NCI-H69 (cell line): ENCODE measurements at places on chromosomes 6 and 20.

DNA sequence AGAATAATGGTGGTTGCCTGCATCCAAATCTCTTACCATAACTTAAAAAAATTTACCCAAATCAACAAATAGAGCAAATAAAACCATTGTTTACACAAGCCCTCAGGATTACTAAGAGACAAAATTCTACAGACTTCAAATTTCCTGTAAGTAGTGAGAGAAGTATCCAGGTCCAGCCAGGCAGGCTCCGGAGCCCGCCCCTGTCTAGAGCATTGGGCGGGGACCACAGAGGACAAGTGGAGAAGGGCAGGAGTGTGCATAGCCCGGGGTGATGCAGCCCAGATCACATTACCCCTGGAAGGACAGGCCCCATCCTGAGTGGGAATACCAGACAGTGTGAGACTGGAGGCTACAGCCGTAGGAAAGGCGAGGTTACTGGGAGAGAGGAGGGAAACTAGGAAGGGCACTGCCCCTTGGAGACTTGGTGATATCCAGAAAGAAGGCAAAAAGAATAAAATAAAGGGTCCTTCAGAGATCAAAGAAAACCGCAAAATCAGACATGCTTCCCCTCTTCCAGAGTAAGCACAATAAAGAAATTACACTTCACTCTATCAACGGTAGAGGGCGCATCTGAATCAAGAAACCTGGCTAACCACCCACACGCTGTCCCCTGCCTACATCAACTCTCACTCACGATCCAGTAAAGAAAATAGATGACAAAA lies 26.6 kb downstream of the RIN2 start:
- peak; percentile 88 for DNase-seq

DNA sequence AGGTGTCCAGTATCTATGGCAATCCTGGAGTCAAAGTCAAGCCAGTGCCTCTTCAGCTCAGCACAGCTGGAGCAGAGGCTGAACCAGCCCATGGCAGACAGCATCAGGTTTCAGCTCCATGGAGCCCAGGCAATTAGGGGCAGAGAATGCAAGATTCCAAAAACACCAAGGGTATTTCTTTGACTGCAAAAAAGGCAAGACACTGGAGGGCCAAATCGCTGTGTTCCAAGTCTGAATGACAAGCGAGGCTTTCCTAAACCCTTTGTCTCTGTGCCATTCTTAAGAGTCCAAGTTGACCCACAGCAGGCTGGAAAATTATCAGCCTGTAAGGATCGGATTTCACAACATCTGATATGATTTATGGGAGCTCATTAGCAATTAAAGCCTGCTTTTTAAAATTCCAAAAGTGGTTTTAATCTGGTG lies 49.7 kb upstream of the TGM3 start:
- peak; percentile 71 for DNase-seq

GRCh38 chr20:4006640-4007039 lies 8.7 kb downstream of the RNF24 start:
- peak; percentile 79 for DNase-seq

GRCh38 chr20:50374541-50375078 lies 135.6 kb upstream of the PTPN1 start:
- DNase-seq: no peak

DNA sequence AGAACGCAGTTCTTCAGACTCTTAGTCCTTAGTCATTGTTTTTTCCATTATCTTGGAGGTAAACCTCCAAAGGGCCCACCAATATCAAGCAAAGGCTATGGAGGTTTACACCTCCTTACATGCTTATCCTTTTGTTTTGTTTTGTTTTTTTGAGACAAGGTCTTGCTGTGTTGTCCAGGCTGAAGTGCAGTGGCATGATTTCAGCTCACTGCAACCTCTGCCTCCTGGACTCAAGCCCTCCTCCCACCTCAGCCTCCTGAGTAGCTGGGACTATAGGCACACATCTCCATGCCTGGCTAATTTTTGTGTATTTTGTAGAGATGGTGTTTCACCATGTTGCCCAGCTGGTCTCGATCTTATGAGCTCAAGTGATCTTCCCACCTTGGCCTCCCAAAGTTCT lies 26.3 kb downstream of the ADGRG6 start:
- DNase-seq: no peak

GRCh38 chr6:69164564-69165229 lies 529.6 kb downstream of the ADGRB3 start:
- DNase-seq: peak; percentile 57

DNA sequence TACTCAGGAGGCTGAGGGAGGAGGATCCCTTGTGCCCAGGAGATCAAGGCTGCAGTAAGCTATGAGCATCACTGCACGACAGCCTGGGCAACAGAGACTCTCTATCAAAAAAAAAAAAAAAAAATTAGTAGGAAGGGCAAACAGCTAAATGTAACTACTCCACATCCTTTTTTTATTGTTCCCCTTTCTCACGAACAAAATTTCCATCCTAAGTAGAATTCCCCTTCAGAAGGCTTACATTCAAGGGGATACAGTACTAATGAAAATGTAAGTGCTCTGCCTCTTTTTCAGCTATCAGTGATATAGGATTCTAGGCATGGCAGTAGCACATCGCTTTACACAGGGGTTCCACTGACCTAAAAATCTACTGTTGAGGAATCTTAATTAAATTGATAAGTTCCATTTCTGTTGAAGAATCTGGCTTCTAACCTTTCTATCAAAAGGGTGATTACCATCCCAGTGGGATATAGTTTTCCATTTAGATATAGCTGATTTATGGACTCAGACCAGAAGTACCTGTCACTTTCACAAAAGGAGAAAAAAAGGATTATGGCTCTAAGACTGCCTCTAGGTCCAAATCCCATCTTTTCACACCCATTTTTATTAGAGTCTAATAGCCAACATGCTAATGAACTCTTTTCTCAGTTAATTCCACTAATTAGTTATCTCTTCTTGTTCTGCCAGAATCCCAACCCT lies 2.6 kb downstream of the B4GALT5 start:
- DNase-seq: no peak

DNA sequence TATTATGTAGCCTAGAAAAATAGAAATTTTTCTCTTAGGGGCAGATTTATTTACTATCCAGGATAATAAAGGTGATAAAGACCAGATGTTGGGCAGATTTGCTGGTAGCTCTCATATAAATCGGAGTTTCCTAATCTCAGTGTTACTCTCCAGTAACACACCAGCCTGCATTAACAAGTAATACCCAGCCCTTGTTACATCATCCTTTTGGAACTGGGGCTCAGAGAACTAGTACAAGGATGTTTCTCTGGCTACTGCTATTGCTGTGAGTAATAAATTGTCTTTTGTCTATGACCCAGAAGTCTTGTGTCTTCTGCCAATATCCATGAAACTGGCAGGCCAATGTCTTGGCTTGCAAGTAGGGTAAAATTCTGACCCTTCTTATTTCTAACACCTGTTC lies 16.8 kb downstream of the TPD52L1 start:
- peak; percentile 31 for DNase-seq

DNA sequence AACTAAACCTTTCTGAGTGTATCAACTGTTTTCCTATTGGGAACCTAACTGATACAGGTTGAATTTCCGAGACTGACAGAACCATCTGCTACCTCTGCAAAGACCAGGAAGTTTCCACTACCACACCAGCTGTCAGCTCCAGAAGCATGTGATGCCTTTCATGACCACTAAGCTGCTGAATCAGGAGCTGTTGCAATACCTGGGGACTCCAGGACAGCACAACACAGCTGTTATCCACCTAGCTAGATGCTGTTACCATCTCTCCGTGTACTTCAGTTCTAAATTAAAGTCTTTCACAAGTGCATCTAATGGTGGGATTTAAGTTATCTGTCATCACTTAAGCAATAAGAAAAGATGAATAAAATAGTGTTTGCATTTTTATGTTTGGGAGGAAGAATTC lies 158.2 kb upstream of the IMPG1 start:
- peak; percentile 88 for DNase-seq

DNA sequence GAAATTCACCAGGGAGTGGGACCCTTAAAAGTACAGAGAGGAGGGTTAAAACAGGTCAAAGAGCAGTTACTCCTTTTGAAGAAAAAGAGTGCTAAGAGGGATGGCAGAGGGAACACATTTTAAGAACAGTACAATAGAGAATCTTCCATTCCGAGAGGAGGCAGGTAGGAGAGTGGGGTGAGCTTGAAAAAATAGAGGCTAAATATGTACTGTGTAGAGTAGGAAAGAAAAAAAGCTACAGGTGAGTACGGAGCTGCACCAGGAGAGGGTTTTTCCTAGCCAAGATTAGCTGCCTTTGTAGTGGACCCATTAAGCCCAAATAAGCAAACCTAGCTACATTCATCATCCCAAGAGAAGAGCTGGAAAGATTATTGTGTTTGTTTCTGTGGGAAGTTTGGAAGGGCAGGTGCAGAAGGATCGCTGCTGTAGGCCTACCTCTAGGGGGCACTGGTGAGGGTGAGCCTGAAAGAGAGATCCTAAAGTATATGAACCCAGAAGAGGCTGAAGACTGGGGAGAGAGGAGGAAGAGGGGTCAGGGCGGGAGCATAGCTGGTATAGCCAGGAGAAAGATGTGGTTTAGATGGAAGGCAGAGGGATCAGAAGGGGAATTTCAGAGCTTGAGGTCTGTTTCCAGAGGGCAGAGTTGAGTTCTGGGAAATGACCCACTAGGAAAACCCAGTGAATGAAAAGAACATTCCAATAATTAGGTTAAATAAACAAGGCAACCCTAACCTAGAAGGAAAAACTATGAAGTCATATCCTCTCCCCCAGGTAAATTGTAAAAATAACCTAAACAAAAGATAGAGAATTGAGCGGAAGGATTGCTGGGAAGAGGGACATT lies 50.2 kb upstream of the HINT3 start:
- peak; percentile 60 for DNase-seq

DNA sequence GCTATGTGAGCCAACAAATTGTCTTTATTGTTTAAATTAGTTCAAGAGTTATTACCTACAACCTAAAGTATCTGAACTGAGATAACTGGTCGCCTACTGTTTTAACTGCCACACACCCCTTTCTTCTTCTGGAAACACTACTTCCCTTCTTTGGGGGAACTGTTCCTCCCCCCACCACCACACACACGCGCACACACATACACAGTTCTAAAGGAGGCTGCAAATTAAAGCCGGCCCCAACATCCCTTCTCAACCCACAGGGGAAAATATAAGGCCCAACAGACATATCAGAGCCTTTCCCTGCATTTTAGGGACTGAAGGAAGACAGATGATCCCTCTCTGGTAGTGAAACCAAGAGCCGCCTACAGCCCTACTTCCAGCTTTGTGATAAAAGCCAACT lies 348.0 kb upstream of the JARID2 start:
- DNase-seq: no peak

- no peak for DNase-seq
Observed at GRCh38 chr6:165206798-165207197, 102.6 kb downstream of the C6orf118 start.

DNA sequence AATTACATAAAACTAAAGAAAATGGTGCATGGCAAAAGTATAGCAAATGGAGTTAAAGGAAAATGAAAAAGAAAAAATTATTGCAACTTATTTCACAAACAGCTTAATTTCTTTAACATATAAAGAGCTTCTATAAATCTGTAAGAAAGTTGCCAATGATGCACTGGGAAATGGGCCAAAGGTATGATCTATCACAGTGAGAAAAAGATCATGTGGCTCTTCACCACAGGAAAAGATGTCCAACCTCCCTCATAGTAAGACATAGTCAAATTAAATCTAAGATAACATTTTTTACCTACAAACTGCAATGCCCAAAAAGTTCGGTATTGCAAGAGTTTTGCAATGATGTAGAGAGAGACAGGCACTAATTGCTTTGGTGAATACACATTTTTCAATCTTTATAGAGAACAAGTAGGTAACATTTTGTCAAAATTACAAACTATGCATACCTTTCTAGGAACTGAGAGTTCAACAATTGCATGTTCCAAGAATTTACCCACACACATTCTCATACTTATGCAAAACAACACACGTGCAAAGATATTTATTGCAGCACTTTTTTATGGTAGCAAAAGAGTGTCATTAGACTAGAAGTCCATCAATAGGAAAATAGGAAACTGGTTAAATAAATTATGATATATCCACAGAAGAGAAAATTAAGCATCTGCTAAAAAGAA lies 372.6 kb downstream of the QKI start:
- no peak for DNase-seq

DNA sequence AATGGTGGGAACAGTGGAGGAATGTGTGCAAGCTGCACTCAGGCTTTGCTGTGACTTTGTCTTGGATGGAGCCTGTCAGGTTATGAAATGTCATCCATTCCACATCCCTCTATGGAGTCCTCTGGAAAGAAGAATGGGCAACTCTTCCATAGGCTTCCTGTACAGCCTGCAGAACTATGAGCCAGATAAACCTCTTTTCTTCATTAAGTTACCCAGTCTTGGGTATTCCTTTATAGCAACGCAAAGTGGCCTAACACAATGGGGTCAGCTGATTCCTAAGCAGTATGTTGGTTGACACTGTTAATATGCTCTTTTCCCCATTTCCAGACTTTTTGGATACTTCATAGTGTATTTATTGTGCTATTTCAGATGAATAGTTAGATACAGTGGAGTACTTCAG lies 75.8 kb upstream of the IYD start:
- no peak for DNase-seq

DNA sequence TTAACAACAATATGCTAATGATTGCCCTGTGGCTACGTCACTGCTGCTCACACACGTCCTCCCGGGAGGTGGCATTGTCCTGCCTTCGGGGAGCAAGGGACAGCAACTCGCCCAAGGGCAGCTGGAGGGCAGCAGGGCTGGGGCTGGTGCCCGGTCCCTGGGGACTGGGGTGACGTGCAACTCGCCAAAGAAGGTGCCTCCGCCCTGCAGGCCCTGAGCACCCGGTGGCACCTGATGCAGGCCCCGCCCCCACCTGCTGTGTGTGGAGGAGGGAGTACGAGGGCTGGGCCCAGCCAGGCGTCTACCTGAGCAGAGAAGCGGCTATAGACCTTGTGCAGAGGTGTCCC lies 64.8 kb upstream of the SLCO4A1 start:
- DNase-seq: peak; percentile 6

DNA sequence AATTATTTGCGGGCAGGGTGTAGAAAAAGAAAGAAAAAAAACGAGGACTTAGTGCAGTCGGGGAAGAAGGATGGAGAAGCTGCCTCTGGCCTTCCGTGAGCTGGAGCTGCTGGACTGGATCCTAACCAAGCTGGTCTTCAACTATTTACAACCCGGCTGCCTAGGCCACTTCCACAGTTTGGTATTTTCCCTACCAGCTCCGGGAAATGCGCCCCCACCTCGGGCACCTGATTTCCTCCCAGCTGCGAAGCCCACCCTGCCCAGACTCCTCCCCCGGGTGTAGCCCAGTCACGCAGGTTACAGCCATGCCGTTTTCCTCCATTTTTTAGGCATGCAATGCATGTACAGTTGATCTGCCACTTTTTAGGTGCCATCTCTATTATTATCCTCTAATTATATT lies 21.2 kb downstream of the THEMIS start:
- DNase-seq: peak; percentile 99
